ENCODE measurements at places on chromosomes 4 and X.
A peak's percentile ranks its signal among the peaks of the same experiment; 100 is the strongest.

DNA sequence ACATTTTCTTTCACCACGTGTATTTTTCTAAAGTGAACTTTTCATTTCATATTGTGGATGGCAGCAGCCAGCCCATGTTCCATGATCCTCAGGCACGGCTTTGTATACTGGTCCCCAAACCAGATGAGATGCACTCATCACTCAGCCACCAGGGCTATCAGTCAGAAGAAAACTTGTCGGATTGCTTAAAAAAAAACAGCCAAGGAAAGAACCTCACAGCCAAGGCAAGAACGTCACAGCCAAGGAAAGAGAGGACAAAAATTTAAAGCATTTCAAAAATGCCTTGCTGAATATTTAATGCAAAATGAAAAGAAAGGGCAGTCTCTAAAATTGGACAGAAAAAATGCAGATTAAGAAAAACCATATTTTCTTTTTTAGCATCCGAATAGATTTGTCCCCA, 333.3 kb downstream of the PDGFC start:
- DNase-seq: no peak

DNA sequence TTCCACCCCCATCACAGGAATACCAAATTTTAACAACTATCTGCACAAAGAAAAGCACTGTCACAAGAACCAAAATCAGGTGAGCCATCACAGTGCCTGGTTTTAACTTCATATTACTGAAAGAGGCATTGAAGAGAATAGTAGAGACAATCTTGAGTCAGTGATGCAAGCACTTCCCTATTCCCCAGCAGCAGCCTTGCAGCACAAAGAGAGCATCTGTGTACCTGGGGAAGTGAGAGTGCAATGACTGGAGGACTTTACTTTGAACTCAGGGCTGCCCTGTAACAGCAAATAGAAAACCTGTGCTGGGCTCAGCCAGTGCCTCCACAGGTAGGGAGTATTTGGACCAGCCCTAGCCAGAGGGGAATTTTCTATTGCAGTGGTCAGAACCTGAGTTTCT, 361.8 kb downstream of the TEX13C start:
- DNase-seq: peak; percentile 1

GRCh38 chrX:44723426-44723825, 120.4 kb upstream of the DUSP21 start:
- DNase-seq: no peak

GRCh38 chr4:118936406-118936805, 47.8 kb downstream of the SYNPO2 start:
- no peak for DNase-seq

DNA sequence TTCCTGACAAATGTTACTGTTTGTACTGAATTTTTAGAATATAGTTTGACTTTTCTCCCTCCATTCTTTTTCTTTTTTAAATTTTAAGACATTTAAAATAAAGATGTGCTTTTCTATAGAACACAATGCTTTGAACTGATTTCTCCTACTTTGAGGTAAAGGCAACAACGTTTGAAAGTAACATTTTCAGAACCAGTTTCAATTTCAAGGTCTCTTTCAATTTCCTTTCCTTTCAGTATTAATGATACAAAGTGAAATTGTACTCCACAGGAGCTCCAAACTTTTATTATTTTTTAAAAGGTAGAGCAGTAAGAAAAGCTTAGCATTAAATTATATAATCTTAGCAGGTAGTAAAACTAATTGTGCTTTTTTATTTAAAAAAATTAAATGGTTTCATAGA, 54.9 kb downstream of the NDST4 start:
- no peak for DNase-seq

DNA sequence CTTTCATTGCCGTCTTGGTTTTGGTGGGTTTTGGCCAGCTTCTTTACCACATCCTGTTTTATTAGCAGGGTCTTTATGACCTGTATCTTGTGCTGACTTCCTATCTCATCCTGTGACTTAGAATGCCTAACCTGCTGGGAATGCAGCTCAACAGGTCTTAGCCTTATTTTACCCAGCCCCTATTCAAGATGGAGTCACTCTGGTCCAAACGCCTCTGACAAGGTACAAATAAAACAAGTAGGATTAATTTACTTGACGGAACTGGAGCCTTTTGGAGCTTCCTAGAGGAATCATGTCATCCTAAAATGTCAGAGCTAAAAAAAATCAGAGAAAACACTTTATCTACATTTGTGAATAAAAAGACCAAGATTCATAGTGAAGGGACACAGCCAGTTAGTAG, 66.2 kb upstream of the ATXN3L start:
- no peak for DNase-seq

DNA sequence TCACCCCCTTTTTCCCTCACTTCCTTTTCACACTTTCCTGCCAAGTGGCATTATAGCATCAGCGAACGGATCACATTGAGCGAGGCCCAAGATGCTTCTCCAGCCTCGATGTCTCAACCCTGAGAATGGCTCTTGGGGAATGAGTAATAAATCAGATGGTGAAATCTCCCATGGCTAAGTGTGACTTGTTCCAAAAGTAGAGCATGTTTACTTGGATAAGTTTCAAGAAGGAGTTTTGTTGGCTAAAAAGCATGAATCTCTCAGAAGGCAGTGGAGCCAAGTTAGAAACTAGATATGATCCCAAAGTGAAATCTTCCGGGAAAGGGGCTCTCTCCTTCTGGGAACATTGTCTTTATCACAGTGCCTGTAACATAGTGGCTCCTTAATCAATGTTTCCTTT, 316.3 kb downstream of the CAMK2D start:
- no peak for DNase-seq

DNA sequence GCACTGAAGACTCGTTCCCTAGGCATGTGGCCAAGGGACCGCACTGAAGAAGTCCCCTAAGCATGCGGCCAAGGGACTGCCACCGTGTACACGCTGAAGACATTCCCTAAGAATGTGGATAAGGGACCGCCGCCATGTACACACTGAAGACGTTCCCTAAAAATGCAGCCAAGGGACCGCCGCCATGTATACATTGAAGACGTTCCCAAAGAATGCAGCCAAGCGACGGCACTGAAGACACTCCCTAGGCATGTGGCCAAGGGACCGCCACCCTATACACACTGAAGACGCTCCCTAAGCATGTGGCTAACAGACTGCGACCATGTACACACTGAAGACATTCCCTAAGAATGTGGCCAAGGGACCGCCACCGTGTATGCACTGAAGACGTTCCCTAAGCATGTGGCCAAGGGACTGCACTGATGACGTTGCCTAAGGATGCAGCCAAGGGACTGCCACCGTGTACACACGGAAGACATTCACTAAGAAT, 31.5 kb downstream of the DHRSX start:
- no peak for DNase-seq

GRCh38 chrX:141158084-141158483, 18.8 kb downstream of the LDOC1 start:
- no peak for DNase-seq

DNA sequence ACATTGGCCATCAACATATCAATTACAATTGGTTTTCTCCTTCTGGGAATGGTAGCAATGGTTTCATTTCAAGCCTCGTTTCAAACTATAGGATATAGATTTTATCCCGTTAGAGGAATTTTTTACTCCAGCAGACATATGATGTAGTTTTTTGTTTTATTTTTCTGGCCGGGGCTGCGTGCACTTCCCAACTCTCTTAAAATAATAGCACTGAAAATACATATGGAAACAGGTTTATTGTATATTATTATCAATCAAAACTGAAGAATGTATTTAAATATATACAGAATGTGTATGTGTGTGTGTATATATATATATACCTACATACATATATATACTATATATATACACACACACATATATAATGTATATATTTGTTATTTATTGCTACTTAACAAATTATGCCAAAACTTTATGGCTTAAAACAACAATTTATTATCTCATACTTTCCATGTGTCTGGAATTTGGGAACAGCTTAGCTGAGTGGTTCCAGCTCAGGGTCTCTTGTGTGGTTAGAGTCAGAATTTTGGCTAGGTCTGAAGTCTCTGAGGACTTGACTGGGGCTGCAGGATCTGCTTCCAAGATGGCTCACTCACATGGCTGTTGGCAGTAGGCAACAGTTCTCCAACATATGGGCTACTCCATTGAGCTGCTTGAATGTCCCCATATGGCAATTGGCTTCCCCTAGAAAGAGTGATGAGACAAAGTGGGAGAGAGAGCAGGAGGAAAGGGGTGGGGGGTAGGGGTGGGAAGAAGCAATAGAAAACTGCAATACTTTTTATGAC, 314.1 kb downstream of the PPP1R2C start:
- DNase-seq: no peak

DNA sequence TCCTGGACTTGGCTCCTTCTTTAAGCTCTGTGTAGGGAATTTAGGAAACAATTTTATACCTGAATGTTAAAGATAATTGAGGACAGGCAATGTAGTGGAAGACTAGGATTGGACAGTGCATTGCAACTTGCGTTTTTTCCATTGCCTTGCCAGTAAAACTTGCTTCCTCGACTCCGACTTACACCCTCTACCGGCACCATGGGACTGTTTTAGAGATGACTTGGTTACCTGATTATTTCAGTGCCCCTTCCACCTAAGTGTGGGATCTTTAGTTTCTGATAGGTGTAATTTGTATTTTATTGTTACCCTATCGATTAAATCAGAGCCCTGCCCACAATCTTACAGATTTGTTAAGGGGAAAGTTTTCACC, 1.2 kb downstream of the PRPS1 start:
- peak; percentile 2 for DNase-seq

DNA sequence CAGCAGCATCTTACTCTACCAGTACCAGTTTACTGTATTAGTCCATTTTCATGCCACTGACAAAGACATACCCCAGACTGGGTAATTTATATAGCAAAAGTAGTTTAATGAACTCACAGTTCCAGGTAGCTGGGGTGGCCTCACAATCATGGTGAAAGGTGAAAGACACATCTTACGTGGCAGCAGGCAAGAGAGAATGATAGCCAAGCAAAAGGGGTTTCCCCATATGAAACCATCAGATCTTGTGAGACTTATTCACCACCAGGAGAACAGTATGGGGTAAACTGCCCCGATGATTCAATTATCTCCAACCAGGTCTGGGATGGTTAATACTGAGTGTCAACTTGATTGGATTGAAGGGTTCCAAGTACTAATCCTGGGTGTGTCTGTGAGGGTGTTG, 69.3 kb downstream of the YIPF6 start:
- no peak for DNase-seq

All from germinal center (tissue), 1 donor.